Fibroblast of skin of right quadriceps (primary cell): ENCODE measurements at places on chromosomes 3 and 15.

DNA sequence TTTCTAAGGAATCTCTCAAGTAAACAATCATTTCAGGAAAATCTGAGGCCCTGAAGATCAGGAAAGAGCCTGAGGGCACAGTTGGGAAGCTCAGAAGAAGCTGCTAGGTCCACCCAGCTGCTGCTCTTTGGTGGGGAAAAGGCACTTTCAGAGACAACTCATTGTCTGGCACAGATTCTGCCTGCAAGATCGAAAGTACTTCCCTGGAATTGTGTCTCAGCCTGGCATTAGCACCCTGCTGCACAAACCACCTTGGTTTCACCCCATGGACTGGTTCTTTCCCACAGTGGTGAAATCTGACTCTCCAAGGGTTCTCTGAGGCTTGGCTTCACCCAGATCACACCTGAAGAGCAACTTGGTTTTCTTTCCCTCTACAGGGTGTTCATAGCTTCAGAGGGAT is 18.7 kb downstream of the THRB start:
- no peak for DNase-seq

DNA sequence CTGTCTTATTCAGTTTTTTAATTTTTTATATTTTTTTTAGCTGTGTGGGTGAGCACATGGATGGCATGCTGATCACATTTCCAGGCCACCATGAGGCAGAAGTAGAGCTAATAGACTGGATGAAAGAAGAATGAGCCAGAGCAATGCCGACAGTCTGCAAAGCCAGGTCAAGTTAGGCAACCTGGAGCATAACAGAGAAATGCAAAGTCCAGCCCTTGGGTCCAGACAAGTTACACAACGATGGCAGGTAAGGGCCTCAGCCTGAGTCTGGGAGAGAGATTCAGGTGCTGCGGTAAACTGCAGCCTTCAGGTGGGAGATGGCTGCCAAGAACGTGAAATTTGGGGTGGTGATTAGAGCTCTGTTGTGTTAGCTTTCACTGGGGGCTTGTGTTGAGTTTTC is 84.0 kb upstream of the CACNA2D3 start:
- no peak for DNase-seq

GRCh38 chr3:71910108-71910507 is 125.2 kb upstream of the PROK2 start:
- peak; percentile 10 for DNase-seq

DNA sequence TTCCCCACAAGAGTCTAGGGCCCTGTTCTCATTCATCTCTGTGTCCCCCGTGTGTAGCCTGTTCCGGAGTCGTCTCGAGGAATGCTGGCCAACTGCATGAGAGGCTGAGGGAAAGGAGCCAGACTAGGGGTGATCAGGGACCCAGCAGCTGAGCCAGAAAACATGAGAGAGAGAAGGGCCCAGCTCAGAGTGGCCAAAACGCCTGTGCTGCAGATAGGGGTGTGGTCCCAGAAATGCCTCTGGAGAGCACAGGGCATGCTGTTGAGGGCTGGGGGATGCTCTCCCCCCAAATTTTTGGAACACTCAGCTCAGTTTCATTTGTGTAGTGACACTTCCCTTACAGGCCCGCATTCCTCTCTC is 14.1 kb downstream of the CYP1A2 start:
- DNase-seq: no peak

DNA sequence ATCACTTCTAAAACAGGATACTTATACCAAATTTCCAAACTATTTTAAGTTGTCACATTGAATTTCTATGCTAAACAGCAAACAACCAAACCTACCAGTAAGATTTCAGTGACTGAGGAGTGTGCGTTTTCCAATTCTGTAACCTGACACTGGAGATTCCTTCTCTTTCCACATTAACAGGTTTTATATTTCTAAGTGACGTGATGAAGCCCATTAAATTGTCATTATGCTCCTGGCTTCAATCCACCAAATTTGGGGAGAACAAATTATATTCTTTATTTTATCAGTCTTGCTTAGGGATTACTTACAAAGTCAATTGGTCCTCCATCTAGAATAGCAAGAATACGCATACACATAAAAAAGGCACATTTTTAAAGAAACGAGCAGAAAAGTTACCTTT is 764.8 kb upstream of the NR2F2 start:
- DNase-seq: no peak

- no peak for DNase-seq
Observed at GRCh38 chr15:36502509-36502908, 76.9 kb upstream of the CDIN1 start.

DNA sequence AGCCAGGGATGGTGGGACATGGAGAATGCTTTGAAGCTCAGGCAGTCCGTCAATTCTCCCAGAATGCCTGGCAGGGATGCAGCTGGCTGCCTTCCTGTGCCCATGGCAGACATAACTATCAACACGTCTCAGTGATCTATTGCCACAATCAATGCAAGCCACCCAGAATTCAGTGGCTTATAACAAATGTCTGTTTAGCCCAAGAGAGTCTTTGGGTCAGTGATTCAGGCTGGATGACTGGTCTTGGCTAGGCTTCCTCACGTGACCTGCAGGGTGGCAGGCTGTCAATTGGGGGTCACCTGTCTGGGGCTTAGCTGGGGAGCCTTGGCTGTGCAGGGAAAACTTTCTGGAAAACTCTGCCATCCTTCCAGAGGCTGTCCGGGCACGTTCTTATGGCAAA is 213.1 kb upstream of the LRRFIP2 start:
- DNase-seq: no peak

DNA sequence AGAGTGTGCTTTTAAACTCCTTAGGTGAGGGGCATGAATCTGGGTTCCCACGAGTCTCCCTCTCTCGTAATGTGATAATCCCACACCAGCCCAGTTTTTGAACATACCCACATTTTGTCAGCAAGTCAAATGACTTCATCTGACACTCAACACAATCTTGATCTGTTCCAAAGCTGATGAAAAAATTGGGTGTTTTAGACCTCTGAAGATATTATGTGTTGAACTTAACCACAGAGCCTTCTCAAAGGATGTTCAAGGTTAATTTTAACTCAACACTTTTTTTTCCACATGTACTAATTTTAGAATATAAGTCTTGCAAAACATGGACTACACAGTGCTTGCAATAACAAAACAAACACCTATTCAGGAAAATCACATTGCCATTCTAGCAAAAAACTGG is 123.1 kb downstream of the TGFBR2 start:
- DNase-seq: no peak

DNA sequence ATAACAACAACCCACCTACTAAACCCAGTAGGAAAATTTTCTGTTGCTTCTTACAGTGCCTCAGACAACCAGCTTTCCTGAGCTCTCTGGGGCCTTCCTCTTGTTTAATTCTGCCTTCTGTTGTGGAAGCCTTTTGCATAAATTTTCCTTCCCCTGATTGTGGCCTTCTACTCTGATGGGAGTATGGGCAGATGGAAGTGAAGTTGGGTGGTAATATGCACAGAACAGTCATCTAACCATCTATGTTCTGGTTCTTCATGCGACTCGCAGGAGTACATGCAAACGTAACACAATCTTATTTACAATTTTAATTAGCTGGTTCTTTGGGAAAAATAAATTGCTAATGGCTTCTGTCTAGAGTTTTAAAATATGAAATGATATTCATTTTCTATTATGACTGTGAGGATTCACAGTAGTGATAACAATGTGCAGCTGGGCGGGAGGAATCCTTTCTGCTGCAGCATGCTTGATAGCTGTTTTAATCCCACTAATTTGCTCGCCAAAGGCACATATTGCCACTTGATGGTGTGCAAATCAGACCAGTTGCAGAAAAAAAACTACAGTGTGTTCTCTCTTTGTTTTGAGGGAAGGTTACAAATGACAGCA is 311.5 kb upstream of the ROPN1 start:
- no peak for DNase-seq

DNA sequence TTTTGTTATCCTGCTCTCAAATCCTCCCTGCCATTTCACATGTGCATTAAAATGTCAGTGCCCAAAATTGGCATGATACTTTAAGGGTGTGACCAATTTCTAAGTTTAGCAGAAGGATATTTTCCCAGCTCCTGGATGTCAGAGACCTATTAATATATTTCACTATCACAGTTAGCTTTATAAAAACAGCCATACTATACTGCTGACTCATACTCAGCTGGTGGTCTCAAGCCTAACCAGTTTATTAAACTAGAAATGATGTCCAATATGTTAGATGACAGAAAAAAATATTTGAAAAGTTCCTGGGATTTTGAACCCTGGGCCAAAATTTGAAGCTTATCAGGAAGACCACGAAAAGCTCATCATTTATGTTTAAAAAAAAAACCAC is 60.9 kb upstream of the ZNF280D start:
- DNase-seq: peak; percentile 78

DNA sequence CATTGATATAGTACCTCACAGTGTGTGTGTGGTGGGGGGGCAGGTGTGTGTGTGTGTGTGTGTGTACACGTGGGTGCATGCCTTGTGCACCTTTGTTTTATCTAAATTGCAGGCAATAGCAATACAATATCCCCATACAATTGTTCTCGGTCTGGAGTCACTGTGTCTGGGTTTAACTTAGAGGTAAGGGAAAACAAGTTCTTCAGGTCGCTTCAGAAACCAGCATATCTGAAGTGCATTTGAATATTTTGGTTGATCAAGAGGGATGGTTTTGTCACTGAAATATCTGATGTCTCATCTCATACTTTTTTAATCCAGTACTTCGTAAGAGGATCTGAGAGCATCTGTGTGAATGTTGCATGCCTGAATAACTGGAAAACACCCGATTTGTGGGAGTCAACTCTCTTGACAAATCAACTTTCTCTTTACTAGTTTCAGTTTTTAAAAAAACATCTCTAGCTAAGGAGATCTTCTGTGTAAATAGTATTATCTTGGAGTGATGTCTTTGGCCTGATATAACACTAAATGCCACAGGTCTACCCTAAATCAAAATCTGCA is 206.8 kb upstream of the NR2F2 start:
- DNase-seq: no peak
